ENCODE measurements at places on chromosomes 16 and 17.

DNA sequence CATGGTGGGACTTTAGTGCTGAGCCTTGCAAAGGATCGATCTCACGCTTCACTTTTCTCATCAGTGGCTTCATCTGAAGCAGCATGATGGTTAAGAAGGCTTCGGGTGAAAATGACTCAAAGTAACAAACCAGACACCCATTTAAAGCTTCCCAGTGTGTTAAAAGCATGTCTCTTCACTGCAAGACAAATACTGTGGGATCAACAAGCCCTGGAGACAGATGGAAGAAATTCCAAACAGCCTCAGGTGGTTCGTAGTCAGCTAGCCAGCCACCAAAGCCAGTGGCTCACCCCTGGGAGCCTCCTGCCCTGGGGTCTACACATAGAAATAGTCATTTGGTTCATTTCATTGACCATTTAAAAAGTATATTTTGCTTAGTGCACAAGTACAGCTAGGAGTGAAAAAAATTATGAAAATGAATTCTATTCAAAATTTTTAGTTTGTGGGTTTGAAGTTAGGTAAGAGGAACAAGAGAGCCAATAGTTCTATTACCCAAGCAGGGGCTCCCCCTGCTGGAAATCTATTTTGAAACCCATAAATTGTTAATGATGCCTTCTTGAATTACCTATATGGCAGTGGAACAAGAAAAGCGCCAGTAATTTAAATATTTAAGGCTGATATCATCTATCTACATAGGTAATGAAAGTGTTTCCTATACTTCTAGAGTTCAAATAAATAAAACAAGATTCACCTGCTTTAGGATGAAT lies 51.6 kb downstream of the PMP22 start:
- DNase-seq = no peak

DNA sequence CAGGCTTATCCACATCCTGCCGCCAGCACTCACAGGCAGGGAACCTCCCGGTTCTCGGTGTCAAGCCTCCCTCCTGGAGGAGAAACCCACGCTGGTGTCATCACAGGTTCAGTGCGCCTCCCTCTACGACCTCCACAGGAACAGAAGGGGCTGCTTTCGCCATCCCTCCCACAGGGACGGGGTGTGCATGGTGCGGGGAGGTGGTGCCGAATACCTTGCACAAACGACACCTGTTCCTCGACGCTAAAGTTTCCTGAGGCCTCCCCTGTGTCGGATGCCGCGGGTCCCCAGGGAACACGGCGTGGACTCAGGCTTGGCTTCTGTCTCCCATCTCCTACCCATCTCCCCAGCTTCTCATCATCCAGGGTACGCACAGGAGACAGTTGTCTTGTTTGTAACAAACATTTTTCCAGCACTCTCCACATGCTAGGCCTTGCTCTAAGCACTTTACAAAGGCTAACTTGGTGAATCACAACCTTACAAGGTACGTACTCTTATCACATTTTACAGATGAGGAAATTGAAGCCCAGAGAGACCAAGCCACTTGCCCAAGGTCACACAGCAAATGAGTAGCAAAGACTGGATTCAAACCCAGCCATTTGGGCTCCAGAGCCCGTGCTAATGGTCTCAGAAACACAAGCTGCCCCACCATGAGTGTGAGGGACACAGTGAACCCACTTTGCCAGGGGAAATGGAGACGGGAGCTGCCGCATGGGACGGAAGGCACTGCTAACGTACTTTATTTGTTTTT lies 271.6 kb downstream of the C16orf95 start:
- DNase-seq = no peak

- no peak for DNase-seq
Observed at GRCh38 chr17:13702266-13702665, 100.5 kb upstream of the HS3ST3A1 start.

DNA sequence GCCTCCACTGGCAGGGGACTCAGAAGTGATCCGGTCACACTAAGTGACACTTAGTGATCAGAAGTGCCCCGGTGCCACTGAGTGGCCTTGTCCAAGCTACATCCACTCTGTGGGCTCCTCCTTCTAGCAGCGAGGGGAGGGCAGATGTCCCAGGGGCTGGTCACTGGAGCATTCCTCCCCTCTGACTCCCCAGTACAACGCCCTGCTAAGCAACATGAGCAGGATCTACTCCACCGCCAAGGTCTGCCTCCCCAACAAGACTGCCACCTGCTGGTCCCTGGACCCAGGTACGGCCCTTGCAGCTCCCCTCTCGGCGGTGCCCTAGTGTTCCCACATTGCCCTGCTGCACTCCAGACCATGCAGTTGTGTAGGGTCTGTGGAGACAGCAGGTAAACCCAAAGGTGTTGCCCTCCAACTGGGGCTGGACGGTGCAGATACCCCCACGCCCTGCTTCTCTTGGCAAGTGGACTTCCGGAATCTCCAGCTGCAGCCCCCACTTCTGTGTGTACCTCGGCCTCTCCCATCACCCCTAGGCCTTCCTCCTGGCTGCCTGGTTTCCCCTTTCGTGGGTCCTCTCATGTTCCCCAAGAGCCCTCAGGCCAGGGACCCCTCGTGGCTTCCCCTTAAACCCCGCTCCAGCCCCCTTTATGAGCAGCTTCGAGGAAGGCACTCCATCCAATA lies 2.1 kb downstream of the ACE start:
- peak; percentile 81 for DNase-seq

- DNase-seq = peak; percentile 79
Observed at GRCh38 chr16:9092282-9092977, 986 bp downstream of the HAPSTR1 start.

- DNase-seq = no peak
Observed at GRCh38 chr17:69743091-69743490, 328.6 kb downstream of the MAP2K6 start.

DNA sequence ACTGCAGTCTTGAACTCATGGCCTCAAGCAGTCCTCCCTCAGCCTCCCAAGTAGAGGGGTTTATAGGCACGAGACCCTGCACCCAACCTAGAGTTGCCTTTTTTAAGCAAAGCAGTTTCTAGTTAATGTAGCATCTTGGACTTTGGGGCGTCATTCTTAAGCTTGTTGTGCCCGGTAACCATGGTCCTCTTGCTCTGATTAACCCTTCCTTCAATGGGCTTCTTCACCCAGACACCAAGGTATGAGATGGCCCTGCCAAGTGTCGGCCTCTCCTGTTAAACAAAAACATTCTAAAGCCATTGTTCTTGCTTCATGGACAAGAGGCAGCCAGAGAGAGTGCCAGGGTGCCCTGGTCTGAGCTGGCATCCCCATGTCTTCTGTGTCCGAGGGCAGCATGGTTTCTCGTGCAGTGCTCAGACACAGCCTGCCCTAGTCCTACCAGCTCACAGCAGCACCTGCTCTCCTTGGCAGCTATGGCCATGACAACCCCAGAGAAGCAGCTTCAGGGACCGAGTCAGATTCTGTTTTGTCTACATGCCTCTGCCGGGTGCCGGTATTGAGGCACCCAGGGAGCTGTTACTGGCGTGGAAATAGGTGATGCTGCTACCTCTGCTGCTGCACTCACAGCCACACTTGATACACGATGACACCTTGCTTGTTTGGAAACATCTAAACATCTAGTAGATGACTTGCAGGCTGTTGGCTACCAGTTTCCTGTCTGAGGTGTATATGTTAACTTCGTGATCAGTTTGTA lies 3.3 kb downstream of the RPL13 start:
- DNase-seq = peak; percentile 49

GRCh38 chr17:35148144-35148543 lies 527 bp downstream of the UNC45B start:
- DNase-seq = no peak

- no peak for DNase-seq
Observed at GRCh38 chr16:17251496-17251895, 219.3 kb downstream of the XYLT1 start.

GRCh38 chr17:32319548-32319905 lies 22.4 kb downstream of the C17orf75 start:
- peak; percentile 88 for DNase-seq

GRCh38 chr17:58605470-58605869 lies 86.4 kb downstream of the TEX14 start:
- DNase-seq = no peak

GRCh38 chr16:80527297-80527696 lies 13.5 kb upstream of the DYNLRB2 start:
- peak; percentile 55 for DNase-seq

GRCh38 chr16:23156946-23157460 lies 7.8 kb upstream of the USP31 start:
- no peak for DNase-seq

DNA sequence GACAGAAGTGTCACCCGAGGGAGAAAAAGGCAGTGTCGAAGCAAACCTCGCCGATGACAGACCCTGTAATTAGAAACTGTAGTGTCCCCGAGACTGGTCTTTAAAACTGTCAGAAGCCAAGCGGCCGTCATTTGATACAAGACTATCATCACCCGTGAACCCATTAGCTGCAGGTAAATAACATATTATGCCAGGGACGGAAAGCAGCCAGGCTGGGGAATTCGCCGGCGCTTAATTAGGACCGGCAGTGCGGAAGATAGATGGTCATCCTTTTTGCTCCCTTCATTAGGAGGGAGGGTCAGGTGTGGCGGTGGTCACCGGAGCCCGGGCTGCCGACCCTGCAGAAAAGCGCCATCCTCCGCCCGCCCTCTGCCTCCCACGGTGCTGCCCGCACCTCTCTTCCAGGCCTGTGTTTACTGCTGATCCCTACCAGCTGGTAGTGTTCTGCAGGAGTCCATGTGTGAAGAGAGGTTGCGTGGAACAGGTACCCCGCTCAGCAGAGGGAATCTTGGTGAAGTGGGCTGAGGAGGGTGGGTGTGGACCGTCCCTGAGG lies 109.4 kb upstream of the GSE1 start:
- no peak for DNase-seq

DNA sequence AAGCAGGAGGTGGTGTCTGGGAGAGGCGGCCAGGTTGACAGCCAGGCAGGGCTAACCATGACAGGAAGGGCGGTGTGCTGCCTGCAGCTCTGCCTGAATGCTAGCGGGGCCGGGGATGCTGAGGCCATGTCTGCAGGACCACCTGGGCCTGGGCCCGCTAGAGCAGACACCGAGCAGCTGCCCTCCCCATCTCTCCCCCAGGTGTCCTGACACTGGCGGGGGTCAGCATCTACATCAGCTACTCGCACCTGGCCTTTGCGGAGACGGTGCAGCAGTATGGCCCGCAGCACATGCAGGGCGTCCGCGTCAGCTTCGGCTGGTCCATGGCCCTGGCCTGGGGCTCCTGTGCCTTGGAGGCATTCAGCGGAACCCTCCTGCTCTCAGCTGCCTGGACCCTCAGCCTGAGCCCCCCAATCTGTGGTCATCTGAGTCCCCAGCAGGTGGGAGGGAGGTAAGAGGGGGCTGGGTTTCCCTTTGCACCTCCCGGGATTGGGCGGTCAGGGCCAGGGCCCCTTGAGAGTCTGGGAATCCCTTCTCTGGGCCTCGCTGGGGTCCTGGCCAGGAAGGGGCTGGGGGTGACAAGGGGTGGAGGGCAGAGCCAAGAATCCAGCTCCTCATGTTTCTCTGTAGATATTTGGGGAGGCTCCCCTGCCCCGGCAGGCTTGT lies 7.5 kb downstream of the TMEM235 start:
- no peak for DNase-seq

- DNase-seq = peak; percentile 65
Observed at GRCh38 chr17:9291912-9292560, 270.7 kb downstream of the NTN1 start.

DNA sequence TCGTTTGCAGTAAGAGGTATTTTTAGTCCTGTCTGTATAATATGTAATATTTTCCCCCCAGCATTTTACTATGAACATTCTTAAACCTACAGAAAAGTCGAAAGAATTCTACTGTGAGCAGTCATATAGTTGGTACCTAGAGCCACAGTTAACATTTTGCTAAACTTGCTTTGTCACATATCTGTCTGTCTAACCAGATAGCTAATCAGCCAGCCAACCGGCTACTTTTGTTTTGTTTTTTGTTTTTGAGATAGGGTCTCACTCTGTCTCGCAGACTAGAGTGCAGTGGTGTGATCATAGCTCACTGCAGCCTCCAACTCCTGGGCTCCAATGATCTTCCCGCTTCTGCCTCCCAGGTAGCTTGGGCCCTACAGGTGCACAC lies 73.3 kb downstream of the ABCC1 start:
- no peak for DNase-seq

DNA sequence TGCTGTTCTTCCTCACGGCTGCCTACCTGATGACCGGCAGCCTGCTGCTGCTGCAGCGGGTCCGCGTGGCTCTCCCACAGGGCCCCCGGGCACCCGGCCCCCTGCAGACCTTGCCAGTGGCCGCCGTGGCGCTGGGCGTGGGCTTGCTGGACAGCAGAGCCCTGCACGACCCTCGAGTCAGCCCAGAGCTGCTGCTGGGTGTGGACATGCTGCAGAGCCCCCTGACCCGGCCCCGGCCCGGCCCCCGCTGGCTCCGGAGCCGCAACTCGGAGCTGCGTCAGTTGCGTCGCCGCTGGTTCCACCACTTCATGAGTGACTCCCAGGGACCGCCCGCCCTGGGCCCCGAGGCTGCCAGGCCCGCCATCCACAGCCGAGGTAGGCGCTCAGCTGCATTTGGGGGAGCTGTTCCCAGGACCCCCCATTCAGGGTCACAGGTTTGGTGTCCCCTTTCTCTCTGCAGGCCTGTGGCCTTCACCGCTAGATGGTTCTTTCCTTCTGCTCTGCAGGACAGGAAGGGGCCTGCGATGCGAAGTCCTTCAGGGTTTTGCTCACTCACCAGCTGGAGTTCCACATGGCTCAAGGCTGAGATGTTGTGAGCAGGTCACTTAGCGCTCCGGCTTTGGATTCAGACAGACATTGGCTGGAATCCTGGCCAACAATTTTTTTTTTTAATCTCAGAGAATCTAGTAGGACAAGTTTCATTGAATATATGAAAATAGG lies 10.7 kb downstream of the WSCD1 start:
- DNase-seq = no peak

GRCh38 chr16:68396481-68396880 lies 51.8 kb downstream of the SMPD3 start:
- peak; percentile 57 for DNase-seq

DNA sequence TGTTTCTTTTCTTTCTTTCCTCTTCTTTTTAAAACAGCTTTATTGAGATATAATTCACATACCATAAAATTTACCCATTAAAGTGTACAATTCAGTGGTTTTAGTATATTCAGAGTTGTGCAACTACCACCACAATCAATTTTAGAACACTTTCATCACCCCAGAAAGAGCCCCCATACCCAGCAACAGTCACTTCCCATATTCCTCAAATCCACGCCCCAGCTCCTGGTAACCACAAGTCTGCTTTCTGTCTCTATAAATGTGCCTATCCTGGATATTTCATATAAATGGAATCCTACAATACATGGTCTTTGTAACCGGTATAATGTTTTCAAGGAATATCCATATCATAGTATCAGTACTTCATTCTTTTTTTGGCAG lies 19.4 kb downstream of the RARA start:
- no peak for DNase-seq

DNA sequence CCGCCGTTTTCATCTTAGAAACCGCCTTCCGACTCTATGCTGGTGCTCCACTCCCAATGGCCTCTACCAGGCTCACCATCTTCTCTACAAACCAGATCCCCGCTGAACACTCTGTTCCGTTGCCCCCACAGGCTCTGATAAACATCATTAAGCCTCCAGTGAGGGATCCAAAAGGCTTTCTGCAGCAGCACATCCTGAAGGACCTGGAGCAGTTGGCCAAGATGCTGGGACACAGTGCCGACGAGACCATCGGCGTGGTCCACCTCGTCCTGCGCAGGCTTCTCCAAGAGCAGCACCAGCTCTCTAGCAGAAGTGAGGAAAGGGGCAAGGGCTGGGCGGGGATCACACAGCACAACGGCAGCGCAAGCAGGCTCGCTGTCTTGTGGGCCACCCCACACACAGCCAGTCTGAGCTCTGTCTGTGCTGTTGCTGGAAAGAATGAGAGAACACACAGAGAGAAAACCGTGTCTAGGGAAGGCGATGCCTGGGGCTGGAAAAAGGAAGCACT lies 33.5 kb upstream of the ENDOV start:
- DNase-seq = peak; percentile 26

GRCh38 chr17:17341452-17341851 lies 38.3 kb downstream of the NT5M start:
- no peak for DNase-seq

Data from activated T-cell treated with anti-CD3 and anti-CD28 coated beads, Interleukin-2, amount 50 U/mL, for 24 hours (primary cell).